ENCODE measurements at places on chromosomes 4 and X. TPM values are rescaled to one million over a fixed set of nuclear protein-coding genes. Genes with fewer than 3 reads are reported as not detected.

GRCh38 chrX:104864296-104864695, 298.3 kb downstream of the IL1RAPL2 start:
- no peaks in the 10 kb centered on the region for H3K27me3 ChIP-seq
- H3K4me3 ChIP-seq, result no peak overlapping the region
- no peaks in the 10 kb centered on the region for H3K36me3 ChIP-seq
- no peaks in the 10 kb centered on the region for H3K4me1 ChIP-seq

- H3K4me1 ChIP-seq, result no peaks in the 10 kb centered on the region
- H3K4me3 ChIP-seq, result no peak overlapping the region
- DNase-seq, result no peak
- H3K27ac ChIP-seq, result no peak overlapping the region
- no peaks in the 10 kb centered on the region for H3K36me3 ChIP-seq
These were observed 146.4 kb upstream of the EOLA2 start for GRCh38 chrX:150084496-150085229.

- peaks cover 12% of the 10 kb centered on the region for H3K27me3 ChIP-seq
- DNase-seq, result no peak
- peaks cover 54% of the 10 kb centered on the region for H3K4me1 ChIP-seq
These were observed 8.2 kb downstream of the TNIP3 start for GRCh38 chr4:121155893-121156292.

DNA sequence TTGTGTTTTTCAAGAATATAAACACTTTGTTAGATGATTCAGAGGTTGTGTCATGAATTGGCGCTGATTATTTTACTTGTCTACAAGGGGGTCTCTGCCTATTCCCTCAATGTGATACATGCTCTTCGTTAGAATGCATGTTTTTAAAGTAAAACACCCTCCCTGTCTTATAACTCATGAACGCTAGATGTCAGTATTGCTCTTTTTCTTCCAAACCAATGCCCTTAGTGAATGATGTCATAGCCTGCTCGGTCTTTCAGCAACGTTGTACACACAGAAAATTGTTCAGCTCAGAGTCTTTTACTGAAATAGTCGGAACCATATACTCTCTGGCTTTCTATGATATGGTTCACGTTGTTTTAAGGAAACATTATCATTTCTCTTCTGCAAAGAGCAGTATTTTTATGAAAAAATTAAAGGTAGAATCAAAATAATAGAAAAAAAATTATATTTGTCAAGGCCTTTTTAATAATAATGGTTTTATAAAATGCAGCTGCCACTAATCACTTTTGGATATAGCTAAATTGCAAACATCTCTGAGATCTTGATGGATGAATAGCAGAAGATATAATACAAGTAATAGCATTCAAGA, 292.9 kb downstream of the TLL1 start:
- no peaks in the 10 kb centered on the region for H3K27me3 ChIP-seq
- no peaks in the 10 kb centered on the region for H3K36me3 ChIP-seq
- no peak overlapping the region for H3K27ac ChIP-seq

The AVPR2 gene
- not detected for total RNA-seq

Data from activated CD4-positive, alpha-beta memory T cell treated with anti-CD3 and anti-CD28 coated beads for 36 hours (primary cell).